ENCODE measurements at places on chromosomes 4 and X.

- DNase-seq = no peak
Observed at GRCh38 chr4:4574792-4575191, 32.9 kb upstream of the STX18 start.

DNA sequence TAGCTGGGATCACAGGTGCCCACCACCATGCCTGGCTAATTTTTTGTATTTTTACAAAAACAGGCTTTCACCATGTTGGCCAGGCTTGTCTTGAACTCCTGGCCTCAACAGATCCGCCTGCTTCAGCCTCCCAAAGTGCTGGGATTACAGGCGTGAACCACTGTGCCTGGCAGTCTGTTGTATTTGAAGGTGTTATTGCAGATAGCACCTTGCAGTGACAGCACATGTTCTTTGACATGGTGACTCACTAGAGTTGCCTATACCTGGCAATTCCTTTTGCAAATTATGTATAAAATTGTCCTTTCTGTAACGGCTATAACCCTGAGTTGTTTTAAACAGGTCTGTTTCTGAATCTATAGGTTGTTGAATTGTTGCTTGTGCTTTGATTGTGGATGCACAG, 7.9 kb downstream of the OGT start:
- DNase-seq = no peak

DNA sequence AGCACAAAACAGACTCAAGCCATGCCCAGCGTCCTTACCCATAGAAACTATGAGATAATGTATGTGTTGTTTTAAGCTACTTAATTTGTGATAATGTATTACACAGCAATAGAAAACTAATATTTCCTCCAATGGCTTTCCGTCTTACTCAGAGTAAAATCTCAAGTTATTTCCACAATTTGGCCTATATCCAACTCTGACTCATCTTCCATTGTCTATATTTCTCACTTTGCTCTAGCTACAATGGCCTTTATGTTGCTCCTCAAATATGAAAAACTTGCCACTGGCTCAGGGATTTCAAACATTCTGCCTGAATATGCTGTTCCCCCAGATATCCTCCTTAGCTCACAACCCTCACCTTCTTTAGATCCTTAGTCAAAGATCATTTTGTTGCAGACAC, 31.6 kb downstream of the IQCM start:
- DNase-seq = no peak

- DNase-seq = no peak
Observed at GRCh38 chr4:152997771-152998487, 61.8 kb downstream of the FHDC1 start.

GRCh38 chr4:113908829-113909228, 70.6 kb downstream of the ARSJ start:
- DNase-seq = no peak

GRCh38 chr4:52914051-52914605, 52.0 kb downstream of the RASL11B start:
- no peak for DNase-seq

DNA sequence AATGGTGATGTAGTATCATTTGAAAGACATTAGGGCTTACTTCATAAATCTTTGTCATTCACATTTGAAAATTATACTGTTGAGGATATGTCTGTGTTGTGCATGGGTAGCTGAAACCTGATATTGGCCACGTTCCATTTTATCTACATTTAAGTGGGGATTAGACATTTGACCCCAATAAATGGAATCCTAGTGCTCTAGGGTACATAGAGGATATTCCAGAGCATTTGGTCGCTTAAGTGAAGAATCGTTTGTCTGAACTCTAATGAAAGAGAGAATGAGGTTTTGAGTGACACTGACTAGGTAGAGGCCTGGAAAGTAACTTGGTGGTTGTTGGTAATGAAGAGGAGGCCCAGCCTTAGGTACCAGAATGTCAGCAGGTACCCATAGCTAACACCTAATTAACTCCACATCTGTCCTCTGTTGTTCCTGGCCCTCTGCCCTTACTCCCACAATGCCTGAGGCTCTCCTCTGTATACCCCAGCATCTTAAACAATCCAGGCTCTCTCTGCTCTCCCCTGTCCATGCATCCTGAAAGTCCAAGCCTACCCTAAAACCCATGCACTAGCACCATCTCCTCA, 299.5 kb upstream of the KLF3 start:
- no peak for DNase-seq

GRCh38 chrX:72621625-72622485, 49.2 kb upstream of the HDAC8 start:
- no peak for DNase-seq

GRCh38 chr4:67035986-67036385, 509.3 kb downstream of the CENPC start:
- no peak for DNase-seq

- no peak for DNase-seq
Observed at GRCh38 chr4:126564283-126564854, 1068.4 kb upstream of the INTU start.

- no peak for DNase-seq
Observed at GRCh38 chrX:103253608-103254007, 1.3 kb downstream of the TCEAL8 start.

DNA sequence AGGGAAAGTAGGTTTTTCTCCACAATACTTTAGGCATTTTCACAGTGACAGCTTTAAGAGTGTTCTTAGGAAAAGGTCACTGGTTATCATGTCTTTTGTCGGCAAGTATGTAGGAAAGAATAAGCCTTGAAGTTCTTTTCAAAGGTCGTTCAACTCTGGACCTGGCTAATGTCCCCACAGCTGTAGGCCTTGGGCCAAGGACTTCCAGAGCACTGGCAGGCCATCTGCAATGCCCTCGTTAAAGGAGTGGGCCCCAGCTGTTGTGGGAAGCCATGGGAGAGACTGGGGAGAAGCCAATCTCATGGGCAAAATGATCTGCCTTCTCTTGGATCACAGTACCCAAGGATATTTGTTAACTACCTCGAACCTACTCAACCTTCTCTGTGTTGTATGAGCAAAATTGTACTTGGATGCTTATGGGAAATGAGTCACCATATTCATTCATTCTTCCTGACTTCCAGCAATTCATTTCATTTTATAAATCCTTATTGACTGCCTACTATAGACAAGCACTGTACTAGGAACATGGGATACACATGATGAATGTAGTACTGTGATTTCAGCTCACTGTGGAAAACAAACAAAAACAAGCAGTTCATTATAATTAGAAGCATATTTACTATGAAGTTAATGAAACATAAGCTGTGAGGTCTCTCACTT, 141.1 kb upstream of the KIT start:
- no peak for DNase-seq

DNA sequence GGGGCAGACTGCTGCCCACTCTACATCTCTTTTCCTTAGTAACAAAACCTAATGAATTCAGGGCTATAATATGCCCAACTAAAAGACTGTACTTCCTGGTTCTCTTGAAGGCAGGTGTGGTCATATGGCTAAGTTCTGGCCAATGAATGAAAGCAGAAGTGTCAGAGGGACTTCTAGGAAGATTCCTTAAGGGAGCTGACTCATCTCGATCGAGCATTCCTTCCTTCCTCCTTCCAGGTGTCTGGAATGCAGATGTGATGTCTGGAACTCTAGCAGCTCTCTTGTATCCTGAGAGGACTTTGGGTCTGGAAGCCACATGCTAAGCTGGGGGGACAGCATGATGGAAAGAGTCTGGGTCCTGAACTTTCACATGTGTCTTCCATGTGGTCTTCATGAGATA, 116.2 kb upstream of the STX18 start:
- DNase-seq = no peak

Measured in omental fat pad (tissue), 4 donors.